ENCODE measurements at places on chromosomes 16 and 17. TPM values are rescaled to one million over a fixed set of nuclear protein-coding genes. Genes with fewer than 3 reads are reported as not detected.

Gene YPEL2
- total RNA-seq: 9.7 TPM

Gene ITPRIPL2
- 30.2 TPM for total RNA-seq

Gene COG1
- total RNA-seq: 16.4 TPM

Gene FBF1
- total RNA-seq: 15.0 TPM

Gene CACNB1
- 3.6 TPM for total RNA-seq

Gene LRRC46
- total RNA-seq: not detected

Gene TBC1D3K
- total RNA-seq: under 0.01 TPM

Gene VTN
- 19.1 TPM for total RNA-seq

Gene GUCY2D
- total RNA-seq: under 0.01 TPM

Gene MT1H
- total RNA-seq: not detected

Gene ADAM11
- total RNA-seq: 0.14 TPM

Gene CD7
- total RNA-seq: 0.09 TPM

Gene SKAP1
- total RNA-seq: not detected

Gene DRC3
- 0.55 TPM for total RNA-seq

Gene CX3CL1
- total RNA-seq: 0.09 TPM

Gene ABCC3
- 17.1 TPM for total RNA-seq

Gene RHBDL3
- total RNA-seq: under 0.01 TPM

Gene SLC38A10
- total RNA-seq: 66.6 TPM

Gene KRTAP2-1
- total RNA-seq: not detected

Gene MYH1
- total RNA-seq: 0.09 TPM

Gene TMEM235
- not detected for total RNA-seq

Gene GH1
- total RNA-seq: not detected

Gene KRT20
- not detected for total RNA-seq

Gene CRYBA1
- not detected for total RNA-seq

Gene ZG16
- not detected for total RNA-seq

Gene MT4
- not detected for total RNA-seq

Gene KNOP1
- 8.7 TPM for total RNA-seq

Gene COX6A2
- not detected for total RNA-seq

Gene OTOA
- under 0.01 TPM for total RNA-seq

Gene HEATR9
- not detected for total RNA-seq

Gene TNFRSF17
- not detected for total RNA-seq
